Retinal pigment epithelial cell (primary cell): ENCODE measurements at places on chromosomes 4 and X.
A peak's percentile ranks its signal among the peaks of the same experiment; 100 is the strongest.

DNA sequence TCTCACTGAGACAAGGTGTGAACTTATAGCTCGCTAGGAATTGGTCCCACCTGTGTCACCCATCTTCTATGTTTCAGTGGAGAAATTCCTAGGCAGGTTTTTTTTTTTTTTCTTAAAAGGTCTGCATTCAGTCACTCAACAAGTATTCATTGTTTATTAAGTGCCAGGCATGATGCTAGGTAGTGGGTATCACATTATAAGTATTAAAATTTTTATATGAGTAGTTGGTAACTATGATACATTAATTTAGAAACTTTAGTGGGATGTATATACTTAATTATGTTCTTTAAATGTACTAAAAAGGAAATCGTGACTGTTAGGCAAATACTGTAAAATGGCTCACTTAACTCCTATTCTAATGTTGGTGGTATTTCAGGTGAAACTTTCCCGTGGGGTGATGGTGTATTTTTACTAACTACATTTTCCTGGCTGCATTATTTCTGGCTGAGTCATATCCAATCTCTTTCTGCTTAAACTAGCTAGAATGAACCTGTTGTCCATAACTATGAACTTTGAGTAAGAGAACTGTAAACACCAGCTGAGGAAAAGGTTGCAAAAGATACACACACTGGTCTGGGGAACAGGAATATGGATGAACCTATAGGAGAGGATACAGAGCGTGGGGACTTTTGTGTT lies 49.3 kb upstream of the MED14 start:
- DNase-seq: no peak

DNA sequence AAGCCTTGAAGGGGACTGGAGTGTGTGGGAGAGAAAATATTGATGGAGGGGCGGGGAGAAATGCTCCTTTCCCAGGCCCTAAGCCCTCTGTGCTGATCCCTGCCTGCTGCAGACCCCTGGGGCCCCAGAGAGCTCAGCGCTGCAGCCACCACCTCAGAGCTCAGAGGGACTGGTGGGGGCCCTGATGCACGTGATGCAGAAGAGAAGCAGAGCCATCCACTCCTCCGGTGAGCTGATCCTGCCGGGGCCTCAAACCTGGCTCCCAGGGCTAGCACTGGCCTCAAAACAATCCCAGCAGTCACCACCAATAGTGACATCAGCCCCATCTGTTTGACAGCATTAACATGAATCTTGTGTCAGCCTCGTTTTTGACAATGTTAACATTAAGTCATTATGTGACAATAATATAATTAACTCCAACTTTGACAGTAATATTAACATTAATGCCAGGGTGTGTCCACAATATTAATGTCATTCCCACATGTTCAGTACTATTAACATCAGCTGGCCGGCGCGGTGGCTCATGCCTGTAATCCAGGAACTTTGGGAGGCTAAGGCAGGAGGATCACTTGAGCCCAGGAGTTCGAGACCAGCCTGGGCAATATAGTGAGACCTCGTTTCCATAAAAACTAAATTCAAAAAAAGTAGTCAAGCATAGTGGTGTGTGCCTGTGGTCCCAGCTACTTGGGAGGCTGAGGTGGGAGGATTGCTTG lies 5.8 kb downstream of the WAS start:
- DNase-seq: no peak

- DNase-seq: no peak
Measured at GRCh38 chr4:149951152-149951900, 126.9 kb upstream of the DCLK2 start.

- DNase-seq: peak; percentile 65
Measured at GRCh38 chr4:40909363-40909876, 159.7 kb downstream of the NSUN7 start.
